Ovary (tissue), 10 donors: ENCODE measurements at places on chromosomes 12 and 14. TPM values are rescaled to one million over a fixed set of nuclear protein-coding genes. Genes with fewer than 3 reads are reported as not detected.

- H3K4me1 ChIP-seq = no peaks in the 10 kb centered on the region
- H3K4me3 ChIP-seq = no peak overlapping the region
- DNase-seq = no peak
Observed at GRCh38 chr14:62117010-62117750, 355.0 kb downstream of the SNAPC1 start.

DNA sequence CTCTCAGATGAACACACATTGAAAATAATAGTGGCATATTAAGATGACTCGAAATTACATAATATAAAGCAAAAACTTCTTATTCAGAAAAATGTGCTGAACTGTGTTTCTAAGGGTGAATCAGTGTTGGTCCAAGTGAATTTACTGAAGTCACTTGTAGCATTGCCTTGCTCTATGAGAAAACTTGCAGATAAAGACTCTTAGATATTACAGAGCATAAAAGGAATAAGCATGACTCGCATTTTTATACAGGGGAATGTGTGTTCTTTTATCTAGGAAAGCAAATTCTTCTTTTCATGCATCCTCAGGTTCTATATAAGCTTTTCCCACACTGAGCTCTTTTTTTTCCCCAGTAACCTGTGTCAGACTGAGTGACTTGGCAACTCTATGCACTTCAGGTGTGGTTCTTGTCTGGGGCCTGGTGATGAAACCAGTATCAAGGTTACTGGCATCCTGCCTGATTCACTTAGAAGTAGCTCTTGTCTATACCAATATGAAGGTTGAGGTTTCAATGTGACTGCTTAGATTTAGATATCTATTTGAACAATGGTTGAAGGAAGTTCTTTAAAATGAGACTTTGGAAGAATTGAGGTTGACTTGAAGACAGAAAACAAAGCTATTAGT lies 76.1 kb downstream of the OTOGL start:
- no peak for DNase-seq
- H3K27me3 ChIP-seq = no peaks in the 10 kb centered on the region
- no peaks in the 10 kb centered on the region for H3K4me1 ChIP-seq
- H3K27ac ChIP-seq = no peak overlapping the region
- H3K4me3 ChIP-seq = no peak overlapping the region

DNA sequence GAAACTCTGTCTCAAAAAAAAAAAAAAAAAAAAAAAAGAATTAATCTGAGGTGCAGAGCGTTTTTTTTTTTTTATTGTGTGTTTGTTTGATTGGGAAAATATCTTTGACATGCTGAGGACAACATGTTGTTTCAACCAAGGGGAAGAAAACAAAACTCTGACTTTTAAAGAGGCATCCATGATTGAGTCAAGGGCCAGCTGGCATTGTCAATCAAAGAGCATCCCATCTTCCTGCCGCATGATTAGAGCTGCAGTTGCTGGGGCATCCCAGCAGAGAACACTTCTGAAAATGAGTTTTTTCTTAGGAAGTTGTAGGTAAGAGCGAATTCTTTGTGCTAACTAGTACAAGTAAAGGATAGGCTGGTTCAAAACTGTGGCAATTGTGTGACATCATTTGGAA lies 200.9 kb upstream of the DAAM1 start:
- no peak overlapping the region for H3K4me3 ChIP-seq
- no peak overlapping the region for H3K27ac ChIP-seq
- no peaks in the 10 kb centered on the region for H3K36me3 ChIP-seq
- no peaks in the 10 kb centered on the region for H3K27me3 ChIP-seq

GRCh38 chr14:73260574-73260973 lies 23.3 kb downstream of the PAPLN start:
- no peak overlapping the region for H3K4me3 ChIP-seq

- H3K27ac ChIP-seq = no peak overlapping the region
- no peaks in the 10 kb centered on the region for H3K27me3 ChIP-seq
- H3K4me1 ChIP-seq = peaks cover 2% of the 10 kb centered on the region
- H3K36me3 ChIP-seq = no peaks in the 10 kb centered on the region
- DNase-seq = no peak
Observed at GRCh38 chr12:62776997-62777396, 158.0 kb downstream of the PPM1H start.

DNA sequence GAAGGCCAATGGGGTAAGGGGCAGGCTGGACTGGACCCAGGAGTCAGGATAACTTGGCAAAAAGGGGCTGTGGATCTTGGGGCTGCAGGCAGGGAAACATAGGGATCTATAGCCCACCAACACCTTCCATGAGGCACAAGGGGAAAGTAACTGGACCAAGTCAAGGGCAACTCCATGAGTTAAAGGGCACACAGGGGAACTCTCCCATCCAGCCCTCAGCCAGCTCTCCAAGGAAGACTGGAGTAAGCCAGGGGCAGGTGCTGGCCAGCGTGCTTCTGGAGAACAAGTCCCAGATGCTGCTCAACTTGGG lies 31.3 kb upstream of the ZFP36L1 start:
- no peak overlapping the region for H3K27ac ChIP-seq
- no peak overlapping the region for H3K4me3 ChIP-seq
- no peak for DNase-seq
- H3K36me3 ChIP-seq = no peaks in the 10 kb centered on the region

- H3K27me3 ChIP-seq = no peaks in the 10 kb centered on the region
- DNase-seq = no peak
- H3K4me3 ChIP-seq = no peak overlapping the region
- no peaks in the 10 kb centered on the region for H3K36me3 ChIP-seq
- peaks cover 4% of the 10 kb centered on the region for H3K4me1 ChIP-seq
- no peak overlapping the region for H3K27ac ChIP-seq
Observed at GRCh38 chr14:75312341-75312740, 33.7 kb downstream of the FOS start.

DNA sequence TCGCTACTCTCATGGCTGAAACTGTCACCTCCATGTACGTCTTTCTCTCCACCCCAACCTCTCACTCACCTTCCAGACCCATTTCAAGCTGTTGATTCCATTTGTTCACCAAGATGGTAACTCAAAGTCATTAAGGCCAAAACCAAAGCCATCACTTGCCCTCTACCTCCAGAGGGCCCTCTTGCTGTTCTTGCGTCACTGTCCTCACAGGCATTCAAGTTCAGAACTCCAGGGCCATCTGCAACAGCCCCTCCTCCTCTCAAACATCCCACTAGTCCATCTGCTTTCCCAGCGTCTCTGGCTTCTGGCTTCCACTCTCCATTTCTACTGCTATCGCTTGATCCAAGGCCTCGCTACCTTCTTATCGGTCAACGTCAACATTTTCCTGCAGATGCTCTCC lies 74.5 kb downstream of the VWF start:
- no peaks in the 10 kb centered on the region for H3K36me3 ChIP-seq
- no peaks in the 10 kb centered on the region for H3K27me3 ChIP-seq
- H3K27ac ChIP-seq = no peak overlapping the region
- no peak for DNase-seq

DNA sequence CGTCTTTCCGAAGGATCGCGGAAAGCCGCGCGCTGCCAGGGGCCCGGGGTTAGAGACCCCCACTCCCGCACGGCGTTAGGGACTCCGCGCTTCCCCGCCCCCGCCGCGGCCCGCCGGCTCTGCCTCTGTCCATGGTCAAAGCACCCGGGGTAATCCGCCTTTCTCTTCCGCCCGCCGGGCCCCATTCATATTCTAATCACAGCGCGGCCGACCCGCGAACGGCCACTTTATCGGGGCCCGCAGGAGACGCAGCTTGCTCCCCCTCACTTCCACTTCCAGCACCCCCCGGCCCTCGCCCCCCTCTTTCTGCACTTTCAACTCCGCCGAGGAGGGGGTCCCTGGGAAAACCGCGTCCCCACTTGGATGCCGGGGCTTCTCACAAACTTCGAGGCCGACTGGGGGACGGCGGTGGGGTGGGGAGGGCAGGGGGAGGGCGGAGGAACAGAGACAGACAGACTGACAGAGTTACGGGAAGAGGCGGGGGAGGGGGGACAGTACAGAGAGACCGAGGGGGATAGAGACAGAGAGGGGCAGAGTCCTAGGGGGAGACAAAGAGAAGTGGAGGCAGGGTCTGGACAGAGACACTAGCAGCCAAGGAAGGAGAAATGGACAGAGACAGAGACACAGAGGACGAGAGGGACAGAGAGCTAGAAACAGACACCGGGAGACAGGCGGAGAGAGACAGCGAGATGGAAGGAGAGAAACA lies 1.1 kb upstream of the RFX4 start:
- H3K36me3 ChIP-seq = no peaks in the 10 kb centered on the region
- no peak overlapping the region for H3K4me3 ChIP-seq
- H3K27ac ChIP-seq = no peak overlapping the region
- peaks cover 7% of the 10 kb centered on the region for H3K27me3 ChIP-seq
- no peak for DNase-seq

DNA sequence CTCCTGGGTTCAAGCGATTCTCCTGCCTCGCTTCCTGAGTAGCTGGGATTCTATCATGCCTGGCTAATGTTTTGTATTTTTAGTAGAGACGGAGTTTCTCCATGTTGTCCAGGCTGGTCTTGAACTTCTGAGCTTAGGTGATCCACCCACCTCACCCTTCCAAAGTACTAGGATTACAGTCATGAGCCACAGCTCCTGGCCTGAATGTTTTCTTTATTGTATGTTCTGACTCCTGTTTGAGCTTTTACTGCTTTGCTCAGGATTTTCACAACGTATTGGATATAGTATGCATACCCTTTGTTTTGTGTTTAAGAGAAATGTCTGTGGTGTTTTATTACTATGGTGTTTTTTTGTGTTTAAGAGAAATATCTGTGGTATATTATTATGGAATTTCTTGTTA lies 37.2 kb downstream of the ATF7IP start:
- no peak overlapping the region for H3K4me3 ChIP-seq
- H3K27ac ChIP-seq = no peak overlapping the region
- no peak for DNase-seq

- H3K27ac ChIP-seq = no peak overlapping the region
- no peaks in the 10 kb centered on the region for H3K36me3 ChIP-seq
- DNase-seq = no peak
- H3K4me3 ChIP-seq = no peak overlapping the region
- H3K27me3 ChIP-seq = no peaks in the 10 kb centered on the region
Observed at GRCh38 chr12:6171409-6172015, 28.7 kb upstream of the CD9 start.

- no peaks in the 10 kb centered on the region for H3K4me1 ChIP-seq
- no peak overlapping the region for H3K4me3 ChIP-seq
- no peaks in the 10 kb centered on the region for H3K36me3 ChIP-seq
- no peaks in the 10 kb centered on the region for H3K27me3 ChIP-seq
- H3K27ac ChIP-seq = no peak overlapping the region
Observed at GRCh38 chr12:94938583-94938982, 64.9 kb downstream of the NDUFA12 start.

GRCh38 chr12:96172981-96173380 lies 21.2 kb upstream of the ELK3 start:
- no peak overlapping the region for H3K4me3 ChIP-seq
- H3K27me3 ChIP-seq = no peaks in the 10 kb centered on the region
- H3K27ac ChIP-seq = no peak overlapping the region
- no peaks in the 10 kb centered on the region for H3K36me3 ChIP-seq
- DNase-seq = no peak

DNA sequence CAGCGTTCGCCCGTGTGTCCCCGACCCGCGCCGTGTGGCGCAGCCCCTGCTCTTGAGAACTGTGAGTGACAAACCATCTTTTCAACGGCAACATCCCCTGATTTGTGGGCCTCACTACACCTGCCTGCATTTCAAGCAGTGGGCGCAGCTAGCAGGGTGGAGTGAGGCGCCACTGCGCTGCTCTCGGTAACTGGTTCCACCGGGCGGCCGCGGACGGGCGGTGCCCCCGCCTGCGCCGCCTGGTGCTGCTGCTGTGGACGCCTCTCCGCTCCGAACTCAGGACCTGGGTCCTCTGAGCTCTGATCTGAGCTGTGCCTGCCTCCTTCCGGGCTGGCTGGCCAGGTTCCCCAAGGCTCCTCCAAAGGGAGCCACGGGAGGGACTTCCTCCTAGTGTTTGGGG lies 5.9 kb upstream of the DEGS2 start:
- H3K4me1 ChIP-seq = peaks cover 6% of the 10 kb centered on the region
- H3K27me3 ChIP-seq = no peaks in the 10 kb centered on the region
- H3K27ac ChIP-seq = no peak overlapping the region
- no peaks in the 10 kb centered on the region for H3K36me3 ChIP-seq
- no peak for DNase-seq

DNA sequence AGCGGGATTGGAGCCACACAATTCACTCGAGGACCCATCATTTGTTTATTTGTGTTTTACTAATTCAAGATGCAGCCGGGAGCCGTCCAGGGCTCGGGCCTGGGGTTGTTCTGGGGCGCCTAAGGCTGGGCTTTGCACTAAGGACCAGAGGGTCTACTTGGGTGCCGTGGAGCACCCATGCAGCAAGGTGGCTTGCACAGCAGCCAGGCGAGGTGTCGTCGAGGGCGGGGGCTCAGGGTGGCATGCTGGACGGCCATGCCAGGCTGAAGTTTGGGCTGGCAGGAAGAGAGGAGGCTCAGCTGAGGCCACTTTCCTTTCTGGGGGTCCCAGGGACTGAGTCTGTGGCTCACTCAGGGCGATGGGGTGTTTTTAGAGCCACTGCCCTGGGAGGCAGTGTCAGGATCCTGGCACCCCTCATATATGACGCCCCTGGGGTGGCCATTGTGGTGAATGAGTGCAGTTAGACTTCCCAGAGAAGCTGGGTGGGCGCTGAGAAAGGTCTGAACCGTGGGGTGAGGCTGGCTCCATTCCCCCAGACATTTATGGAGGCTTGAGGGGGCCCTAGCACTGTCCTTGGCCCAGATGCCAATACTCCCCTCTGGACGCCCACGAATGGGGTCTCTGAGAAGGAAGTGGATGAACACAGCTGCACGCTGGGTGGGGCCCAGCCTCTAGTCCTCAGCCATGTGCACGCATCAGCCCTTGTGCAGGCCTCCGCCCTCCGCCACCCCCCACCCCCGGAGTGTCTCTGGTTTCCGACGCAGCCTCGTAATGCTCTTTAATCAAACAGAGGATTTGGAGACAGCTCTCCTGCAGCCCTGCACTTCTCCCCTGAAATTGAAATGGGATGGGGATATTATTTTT lies 11.3 kb downstream of the MEG3 start:
- H3K4me3 ChIP-seq = no peak overlapping the region
- no peak overlapping the region for H3K27ac ChIP-seq
- H3K27me3 ChIP-seq = no peaks in the 10 kb centered on the region
- DNase-seq = no peak
- H3K36me3 ChIP-seq = no peaks in the 10 kb centered on the region
- no peaks in the 10 kb centered on the region for H3K4me1 ChIP-seq

DNA sequence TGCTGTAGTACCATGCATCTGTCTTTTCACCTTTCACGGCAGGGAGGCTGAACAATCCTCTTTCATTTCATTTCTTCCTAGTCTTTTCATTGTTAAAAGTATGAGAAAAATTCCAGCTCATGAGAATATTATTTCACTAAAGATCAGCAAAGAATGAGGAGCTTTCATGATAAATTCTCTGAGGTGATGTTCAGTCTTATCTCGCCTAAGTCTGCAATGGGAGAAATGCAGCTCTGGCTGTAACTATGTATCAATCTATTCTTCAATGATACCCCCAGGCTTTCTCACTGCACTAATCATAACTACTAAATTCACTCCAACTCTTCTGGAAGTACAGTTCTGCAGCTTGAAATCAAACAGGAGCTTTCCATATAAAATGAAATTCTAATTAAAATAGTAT lies 15.7 kb downstream of the FOXG1 start:
- H3K36me3 ChIP-seq = no peaks in the 10 kb centered on the region
- peaks cover 4% of the 10 kb centered on the region for H3K4me1 ChIP-seq
- H3K27ac ChIP-seq = no peak overlapping the region

- H3K27me3 ChIP-seq = no peaks in the 10 kb centered on the region
- H3K36me3 ChIP-seq = no peaks in the 10 kb centered on the region
- no peak overlapping the region for H3K27ac ChIP-seq
- H3K4me1 ChIP-seq = no peaks in the 10 kb centered on the region
- no peak overlapping the region for H3K4me3 ChIP-seq
Observed at GRCh38 chr12:29816874-29817725, 33.4 kb upstream of the TMTC1 start.

Gene FSCB
- total RNA-seq = 0.10 TPM

Gene ARHGDIB
- total RNA-seq = 73.2 TPM

Gene RILPL2
- 6.3 TPM for total RNA-seq

Gene WIF1
- total RNA-seq = not detected

Gene B4GALNT3
- total RNA-seq = 0.61 TPM

Gene RPL36AL
- total RNA-seq = 222 TPM

Gene CYP46A1
- total RNA-seq = 1.9 TPM
